ENCODE measurements at places on chromosomes 4 and X. TPM values are rescaled to one million over a fixed set of nuclear protein-coding genes. Genes with fewer than 3 reads are reported as not detected.

The ARSJ gene
- not detected for total RNA-seq

The TCP11X2 gene
- not detected for total RNA-seq

The LRP2BP gene
- 0.41 TPM for total RNA-seq

- no peak for DNase-seq
Measured at GRCh38 chr4:144267084-144267483, 126.6 kb upstream of the GYPA start.

GRCh38 chrX:151516538-151517187, 46.8 kb upstream of the PASD1 start:
- no peak for DNase-seq

GRCh38 chr4:13117185-13117584, 367.0 kb downstream of the RAB28 start:
- DNase-seq: no peak

DNA sequence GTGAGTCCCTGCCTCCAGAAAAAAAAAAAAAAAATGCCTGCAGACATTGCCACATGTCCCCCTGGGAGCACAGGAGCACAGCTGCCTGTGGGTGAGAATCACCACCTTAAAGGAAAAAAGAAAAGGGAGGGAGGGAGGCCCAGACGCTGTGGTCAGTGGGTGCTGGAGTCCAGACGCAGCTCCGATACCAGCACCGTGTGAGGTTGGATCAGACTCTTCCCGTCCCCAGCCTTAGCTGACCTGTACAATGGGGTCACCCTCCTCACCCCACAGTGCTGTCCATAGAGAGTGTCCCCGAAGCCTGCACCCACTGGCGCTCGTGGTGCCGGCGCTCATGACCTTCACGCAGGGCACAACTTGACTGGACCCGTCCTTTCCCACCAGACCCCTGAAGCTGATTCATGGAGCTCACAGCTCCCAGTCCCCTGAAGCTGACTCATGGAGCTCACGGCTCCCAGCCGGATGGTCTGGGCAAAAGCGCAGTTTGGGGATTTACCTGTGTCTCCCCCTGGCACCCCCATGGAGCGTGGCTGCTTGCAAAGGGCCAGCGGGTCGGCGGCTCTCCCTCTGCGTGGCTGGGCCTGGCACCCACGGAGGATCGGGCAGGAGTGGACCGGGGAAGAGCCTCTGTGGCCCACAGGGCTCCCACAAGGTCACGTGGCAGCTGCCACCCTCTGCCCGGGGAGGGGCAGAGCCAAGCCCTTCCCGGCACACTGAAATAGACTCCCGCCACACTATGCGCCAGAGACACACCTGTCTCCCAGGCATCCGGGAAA, 31.4 kb downstream of the ABLIM2 start:
- DNase-seq: no peak

- no peak for DNase-seq
Measured at GRCh38 chr4:8355864-8356565, 84.5 kb downstream of the ACOX3 start.
